ENCODE measurements at places on chromosomes 1 and 21. TPM values are rescaled to one million over a fixed set of nuclear protein-coding genes. Genes with fewer than 3 reads are reported as not detected.

GRCh38 chr1:119779869-119780356, 11.2 kb upstream of the HMGCS2 start:
- DNase-seq, result peak; percentile 70

- DNase-seq, result no peak
Measured at GRCh38 chr21:43276811-43277210, 108.0 kb downstream of the CRYAA start.

GRCh38 chr1:116224111-116224510, 112.9 kb downstream of the MAB21L3 start:
- DNase-seq, result no peak

DNA sequence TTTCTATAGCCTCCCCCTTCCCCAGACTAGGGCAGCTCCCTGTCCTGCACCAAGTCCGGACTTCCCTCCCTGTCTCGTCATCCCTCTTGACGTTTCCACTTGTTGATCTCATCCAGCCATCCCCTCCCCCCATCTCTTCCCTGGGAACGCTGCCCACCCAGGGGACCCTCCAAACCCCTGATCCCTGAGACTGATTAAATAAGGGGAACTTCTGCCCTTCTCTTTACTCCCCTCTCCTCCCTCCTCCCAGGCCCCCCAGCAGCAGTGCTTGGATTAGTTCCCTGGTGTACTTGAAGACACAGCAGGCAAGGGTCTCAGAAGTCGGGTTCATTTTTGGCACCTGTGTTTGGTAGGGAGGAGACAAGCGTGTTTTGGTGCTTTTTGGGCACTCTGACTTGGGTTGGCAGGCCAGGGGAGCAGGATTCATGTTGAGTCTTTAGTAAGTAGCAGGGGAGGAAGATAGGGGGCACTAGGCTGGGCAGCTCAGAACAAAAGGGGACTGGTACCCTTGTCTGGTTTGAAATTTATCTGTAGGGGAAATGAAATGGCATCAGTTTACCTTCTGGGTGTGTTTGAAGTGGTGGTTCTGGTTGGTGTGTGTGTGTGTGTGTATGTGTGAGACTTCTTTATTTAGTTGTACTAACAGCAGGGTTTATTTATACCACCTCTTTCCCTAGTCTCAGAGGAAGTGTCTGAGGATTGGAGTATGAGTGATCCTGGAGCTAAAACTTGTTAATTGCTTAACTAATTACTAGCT, 11.1 kb downstream of the VANGL2 start:
- DNase-seq, result no peak

The CASZ1 gene
- total RNA-seq, result 12.8 TPM

The ZNF593 gene
- total RNA-seq, result 165 TPM

The TAS1R3 gene
- 4.3 TPM for total RNA-seq

Data from PC-3 (cell line).